ENCODE measurements at places on chromosomes 3 and 15.

GRCh38 chr3:58899159-58899952 lies 150.5 kb downstream of the CFAP20DC start:
- DNase-seq: peak; percentile 1

- DNase-seq: no peak
Observed at GRCh38 chr3:55609230-55609827, 122.2 kb upstream of the WNT5A start.

DNA sequence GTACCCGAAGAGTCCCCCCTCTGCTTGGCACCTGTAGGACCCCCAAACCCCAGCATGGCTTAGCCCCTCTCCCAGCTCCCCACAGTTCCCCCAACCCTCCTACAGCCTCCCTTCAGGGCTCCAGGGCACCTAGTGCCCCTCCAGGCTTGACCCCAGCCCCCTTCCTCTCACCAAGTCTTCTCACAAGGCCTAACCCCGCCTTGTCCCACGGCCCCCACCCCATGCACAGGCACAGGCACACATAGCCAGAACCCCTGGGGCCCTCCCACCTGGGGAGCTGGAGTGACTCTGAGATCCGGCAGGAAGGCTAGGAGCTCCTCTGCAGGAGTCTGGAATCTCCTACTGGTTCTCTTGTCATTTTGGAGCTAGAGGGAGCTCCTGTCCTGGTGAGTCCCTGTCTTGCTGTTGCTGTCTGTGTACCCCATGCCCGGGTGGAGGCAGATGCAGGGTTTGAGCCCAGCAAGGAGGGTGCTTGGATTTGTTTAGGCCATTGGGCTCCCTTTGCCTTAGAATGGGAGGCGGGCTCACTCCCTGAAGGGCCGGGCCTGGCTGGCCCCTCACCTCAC lies 39.6 kb downstream of the KLF13 start:
- DNase-seq: no peak

GRCh38 chr3:142095841-142096240 lies 53.5 kb downstream of the TFDP2 start:
- DNase-seq: no peak

DNA sequence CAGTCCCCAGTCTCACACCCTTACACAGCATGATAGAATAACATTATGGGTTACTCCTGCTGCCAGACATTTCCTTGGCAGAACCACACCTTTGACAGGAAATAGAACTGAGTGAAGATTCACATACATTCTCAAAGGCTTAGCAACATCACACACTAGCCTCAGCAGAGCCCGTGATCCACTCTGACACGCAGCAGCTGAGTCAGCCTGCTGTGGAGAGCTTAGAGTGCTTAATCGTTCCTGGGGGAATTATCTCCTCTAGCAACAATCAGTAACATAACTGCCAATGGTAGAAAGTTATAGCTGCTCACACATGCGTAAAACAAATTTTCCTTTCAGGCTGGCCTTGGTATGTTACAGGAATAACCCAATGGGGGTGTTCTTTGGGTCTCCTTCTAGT lies 382.1 kb downstream of the GAP43 start:
- DNase-seq: no peak

DNA sequence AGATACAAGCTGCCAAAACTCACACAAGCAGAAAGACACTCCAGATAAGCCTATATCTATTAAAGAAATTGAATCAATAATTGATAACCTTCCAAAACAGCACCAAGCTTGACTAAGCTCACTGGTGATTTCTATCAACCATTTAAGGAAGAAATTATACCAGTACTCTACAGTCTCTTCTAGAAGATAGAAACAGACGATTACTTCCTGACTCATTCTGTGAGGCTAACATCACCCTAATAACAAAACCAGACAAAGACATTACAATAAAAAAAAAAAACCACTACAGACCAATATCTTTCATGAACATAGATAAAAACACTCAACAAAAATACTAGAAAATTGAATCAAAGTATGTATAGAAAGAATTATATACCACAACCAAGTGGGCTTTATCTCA lies 20.2 kb downstream of the CHDH start:
- DNase-seq: no peak

DNA sequence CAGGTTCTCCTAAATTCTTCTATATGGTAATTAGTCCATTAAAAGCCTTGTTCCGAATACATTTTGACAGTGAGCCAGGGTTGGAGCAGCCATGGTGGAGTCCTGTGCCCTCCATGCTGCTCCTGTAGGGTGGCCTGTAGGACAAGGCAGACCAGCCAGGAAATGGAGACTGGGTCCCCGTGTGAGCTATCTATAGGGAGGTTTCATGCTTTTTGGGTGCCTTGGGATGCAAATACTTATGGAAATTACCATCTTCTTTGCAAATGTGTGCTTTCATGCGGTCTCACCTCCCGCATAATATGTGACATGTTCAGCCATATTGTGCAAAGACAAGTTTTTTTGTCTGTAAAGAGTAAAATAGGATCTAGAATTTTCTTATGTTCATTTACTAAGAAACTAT lies 58.0 kb upstream of the FURIN start:
- no peak for DNase-seq

GRCh38 chr15:38945551-38946298 lies 381.1 kb upstream of the RASGRP1 start:
- DNase-seq: no peak

DNA sequence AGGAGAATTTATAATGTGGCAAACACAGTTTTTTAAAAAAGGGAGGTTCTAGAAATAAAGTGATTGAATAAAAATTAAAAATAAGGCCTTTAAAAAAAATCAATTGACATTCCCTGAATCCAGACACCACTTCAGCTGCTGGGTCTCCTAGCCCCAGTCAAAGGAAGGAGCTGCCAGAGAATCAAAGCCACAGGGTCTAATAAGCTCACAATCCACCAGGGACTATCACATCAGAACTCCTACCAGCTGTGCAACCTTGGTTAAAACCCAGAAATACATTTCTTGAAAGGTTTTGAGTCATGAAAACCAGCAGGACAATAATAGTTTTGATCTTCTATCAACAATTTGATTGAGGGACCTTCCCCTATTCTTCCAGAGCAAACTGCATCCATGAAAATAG lies 134.5 kb downstream of the MECOM start:
- DNase-seq: no peak

- no peak for DNase-seq
Observed at GRCh38 chr3:191342006-191342405, 11.7 kb upstream of the UTS2B start.

- no peak for DNase-seq
Observed at GRCh38 chr15:40409366-40409765, 3.8 kb downstream of the IVD start.

DNA sequence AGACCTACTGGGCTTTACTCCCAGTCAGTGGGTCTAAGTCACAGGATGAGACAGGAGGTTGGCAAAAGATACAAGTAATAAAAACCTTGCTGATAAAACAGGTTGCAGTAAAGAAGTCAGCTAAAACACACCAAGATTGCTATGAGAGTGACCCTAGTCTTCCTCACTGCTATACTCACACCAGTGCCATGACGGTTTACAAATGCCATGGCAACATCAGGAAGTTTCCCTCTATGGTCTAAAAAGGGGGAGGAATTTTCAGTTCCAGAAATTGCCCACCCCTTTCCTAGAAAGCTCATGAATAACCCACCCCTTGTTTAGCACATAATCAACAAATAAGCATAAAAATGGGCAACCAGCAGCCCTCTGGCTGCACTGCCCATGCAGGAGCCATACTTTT lies 966.7 kb upstream of the ROBO1 start:
- DNase-seq: no peak

Data from stimulated activated CD4-positive, alpha-beta T cell treated with anti-CD3 and anti-CD28 coated beads, Interleukin-2, amount 100 ng/mL, for 4 hours (primary cell).